Stimulated activated CD4-positive, alpha-beta T cell treated with anti-CD3 and anti-CD28 coated beads, Interleukin-1b, Interleukin-23, amount 100 ng/mL, for 4 hours (primary cell): ENCODE measurements at places on chromosomes 6 and 20.

GRCh38 chr20:14740380-14740779 is 403.0 kb upstream of the FLRT3 start:
- DNase-seq: no peak

- no peak for DNase-seq
These were observed 420.9 kb upstream of the PLCB4 start for GRCh38 chr20:8647961-8648441.

DNA sequence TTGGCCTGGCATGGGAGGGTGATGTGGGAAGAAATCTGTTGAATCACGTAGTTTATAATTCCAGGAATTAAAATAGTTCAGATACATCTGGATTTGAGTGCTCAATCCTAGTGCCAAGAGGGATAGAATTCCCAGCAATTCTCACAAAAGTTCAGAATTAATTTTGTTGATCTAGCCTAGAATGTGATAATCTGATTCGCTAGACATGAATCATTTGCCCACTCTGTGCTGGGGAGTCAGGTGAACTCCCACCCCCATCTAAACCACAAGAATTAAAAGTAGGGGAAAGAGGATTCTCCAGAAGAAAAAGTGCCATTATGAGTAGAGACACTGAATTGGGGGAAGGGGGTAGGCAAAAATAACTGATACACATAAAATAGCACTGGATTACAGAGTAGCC is 85.0 kb downstream of the LIN28B start:
- DNase-seq: no peak

- no peak for DNase-seq
These were observed 83.7 kb downstream of the CHMP4B start for GRCh38 chr20:33894798-33895197.

DNA sequence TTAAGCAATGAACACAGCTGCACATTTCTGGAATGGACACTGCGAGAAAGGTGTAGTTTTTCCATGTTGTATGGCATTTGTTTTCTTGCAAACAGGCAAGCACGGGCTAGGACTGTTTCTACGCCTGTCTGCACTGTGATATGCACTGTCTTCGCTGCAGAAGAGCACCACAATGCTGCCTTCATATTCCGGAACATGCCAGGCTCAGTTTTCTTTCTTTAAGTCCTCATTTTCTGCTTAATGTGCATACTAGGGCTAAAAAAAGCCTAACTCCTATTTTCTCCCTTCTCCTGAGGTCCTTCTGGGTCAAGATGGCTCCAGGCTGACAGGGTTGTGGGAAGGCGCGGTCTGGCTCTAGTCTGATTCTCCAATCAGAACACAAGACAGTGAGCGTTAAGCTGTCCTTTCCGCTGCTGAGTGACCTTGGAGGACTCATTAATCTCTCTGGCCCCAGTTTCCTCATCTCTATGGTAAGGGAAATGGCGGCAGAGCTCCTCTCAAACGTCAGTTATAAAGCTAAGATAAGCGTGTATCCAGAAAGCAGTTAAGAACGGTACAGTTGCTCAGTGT is 379.9 kb downstream of the C6orf118 start:
- no peak for DNase-seq

- DNase-seq: no peak
These were observed 56.9 kb downstream of the BMP5 start for GRCh38 chr6:55818482-55818881.

DNA sequence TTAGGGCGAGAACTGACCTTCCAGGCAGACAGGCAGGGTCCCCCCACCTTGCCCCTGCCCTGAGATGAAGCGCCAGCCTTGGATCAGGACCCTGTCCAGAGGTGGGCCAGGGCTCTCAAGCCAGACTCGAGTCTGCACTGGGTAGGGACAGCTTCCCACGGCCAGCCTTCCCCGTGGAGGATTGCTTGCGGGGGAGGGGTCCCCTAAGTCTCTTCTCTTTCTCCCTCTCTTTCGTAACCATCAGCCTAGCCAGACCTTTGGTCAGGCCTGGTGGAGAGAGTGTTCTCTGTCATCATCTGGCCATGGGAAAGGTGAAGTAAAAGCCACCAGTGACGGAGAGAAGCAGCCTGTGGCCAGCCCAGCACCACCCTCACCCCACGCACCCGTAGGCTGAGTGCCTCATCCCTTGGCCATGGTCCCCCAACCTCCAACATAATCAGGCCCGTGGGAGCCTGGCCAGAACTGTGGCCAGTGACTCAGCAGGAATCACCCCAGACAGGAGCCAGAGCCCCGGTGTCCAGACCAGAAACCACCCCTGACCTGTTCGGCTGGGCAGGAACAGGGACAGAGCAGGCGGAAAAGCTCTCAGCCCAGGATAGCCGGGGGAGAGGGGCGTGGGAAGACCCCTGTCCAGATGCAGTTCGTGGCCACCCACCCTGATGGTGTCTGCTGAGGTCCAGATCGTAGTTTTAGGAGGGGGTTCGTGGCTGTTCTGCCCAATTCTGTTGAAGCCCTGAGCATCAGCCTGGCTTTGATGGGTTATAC is 47.1 kb downstream of the SNAI1 start:
- DNase-seq: no peak

DNA sequence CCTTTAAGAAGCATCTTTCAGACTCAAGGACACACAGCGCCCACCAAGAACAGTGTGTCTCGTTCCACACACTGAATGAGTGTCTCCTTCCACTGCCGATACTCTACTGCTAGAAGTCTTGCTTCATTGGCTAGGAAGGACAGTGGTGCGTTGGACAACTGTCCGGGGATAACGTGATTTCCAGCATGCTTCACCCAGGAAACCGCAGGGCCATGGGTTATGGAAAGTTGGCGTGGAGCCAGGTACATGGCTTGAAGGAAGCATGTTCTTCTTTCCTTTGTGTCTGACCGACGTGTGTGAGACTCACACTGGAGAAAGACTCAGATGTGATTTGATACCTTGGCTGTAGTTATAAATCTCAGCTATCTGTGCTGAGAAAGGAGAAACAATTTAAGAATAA is 73.2 kb downstream of the SMOC2 start:
- no peak for DNase-seq

DNA sequence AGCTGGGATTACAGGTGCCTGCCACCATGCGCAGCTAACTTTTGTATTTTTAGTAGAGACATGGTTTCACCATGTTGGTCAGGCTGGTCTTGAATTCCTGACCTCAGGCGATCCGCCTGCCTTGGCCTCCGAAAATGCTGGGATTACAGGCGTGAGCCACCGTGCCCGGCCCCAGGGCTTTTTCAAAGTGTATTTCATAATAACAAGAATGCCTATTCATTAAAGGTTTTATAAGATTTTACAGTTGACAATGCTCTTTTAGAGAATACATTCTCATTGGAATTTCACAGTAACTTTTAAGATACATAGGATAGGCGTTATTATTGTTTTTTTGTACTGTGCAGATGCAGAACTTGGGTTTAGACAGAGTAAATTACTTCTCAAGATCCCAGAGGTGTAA is 52.6 kb upstream of the PTPRK start:
- no peak for DNase-seq

DNA sequence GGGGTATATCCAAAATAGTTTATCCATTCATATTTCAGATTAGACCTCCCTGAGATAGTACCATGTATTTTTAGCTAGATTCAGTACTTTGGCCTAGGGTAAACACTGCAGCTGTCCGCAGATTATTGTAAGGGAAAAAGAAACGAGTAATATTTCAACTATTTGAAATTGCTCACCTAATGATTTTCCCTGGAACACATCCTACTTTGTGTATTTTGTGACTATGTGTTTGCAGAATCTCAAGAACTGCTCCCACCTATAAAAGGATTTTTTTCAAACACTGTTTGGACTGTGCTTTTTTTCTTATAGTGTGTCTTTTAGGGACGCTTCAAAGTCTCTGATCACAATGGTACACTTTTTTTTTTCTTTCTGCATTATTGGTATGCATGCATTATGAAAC is 42.3 kb downstream of the RGS17 start:
- DNase-seq: no peak

GRCh38 chr6:70551566-70551965 is 15.2 kb upstream of the SDHAF4 start:
- no peak for DNase-seq

DNA sequence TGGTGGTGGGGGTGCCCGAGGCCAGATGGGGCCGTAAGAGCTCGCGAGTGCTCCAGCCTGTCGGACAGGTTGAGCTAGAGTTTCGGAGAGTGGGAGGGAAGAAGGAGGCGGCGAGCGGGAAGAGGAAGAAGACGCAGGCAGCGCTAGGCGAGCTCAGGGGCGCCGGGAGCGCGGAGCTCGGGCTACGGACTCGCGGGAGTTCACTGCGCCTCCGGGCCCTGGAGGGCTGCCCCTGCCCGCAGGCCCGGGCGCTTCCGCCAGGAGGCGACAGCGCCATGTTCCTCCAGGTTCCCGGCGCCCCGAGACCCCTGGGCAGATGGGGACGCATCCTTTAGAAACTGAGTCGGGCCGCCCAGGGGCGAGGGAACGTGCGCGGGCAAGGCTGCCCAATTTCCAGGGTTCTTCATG is 984 bp downstream of the TFAP2C start:
- no peak for DNase-seq

DNA sequence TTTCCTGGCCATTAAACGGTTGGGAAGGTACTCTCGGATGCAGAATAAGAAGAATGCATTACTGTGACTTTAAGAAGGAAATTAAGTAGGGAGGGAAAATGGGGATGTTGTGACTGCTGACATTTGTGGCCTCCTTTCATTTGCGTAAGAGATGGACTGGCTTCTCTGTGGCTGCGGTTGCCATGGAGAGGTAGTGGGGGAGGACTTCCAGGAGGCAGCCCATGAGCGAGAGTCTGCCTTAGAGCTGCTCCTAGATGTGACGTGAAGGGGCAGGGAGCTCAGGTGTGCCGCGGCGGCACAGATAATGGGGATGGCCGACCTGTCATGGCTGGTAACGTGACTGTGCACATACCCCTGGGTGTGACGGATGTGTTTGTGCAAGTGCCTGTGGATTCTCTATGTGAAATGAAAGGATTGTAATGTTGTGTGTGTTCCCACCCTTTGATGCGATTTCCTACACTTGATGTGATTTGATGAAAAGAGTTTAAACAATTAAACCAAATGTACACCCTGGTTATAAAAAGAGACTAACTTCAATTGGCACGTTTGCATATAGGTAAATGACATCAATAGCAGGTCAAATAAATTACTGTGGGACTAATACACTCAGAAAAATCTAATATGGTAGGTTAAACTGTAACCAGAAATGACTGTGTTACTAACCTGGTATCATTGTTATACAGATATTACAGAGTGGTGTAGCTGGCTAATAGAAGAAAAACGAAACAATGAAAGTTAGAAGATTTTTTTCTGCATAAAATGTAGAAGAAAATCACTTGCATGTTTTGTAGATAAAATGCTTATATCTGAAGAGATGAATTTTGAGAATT is 48.9 kb downstream of the HIVEP1 start:
- DNase-seq: peak; percentile 35

GRCh38 chr20:50298554-50299324 is 108.1 kb downstream of the CEBPB start:
- no peak for DNase-seq

GRCh38 chr20:49624317-49624716 is 56.4 kb upstream of the PTGIS start:
- DNase-seq: no peak

- no peak for DNase-seq
These were observed 259.8 kb upstream of the FLRT3 start for GRCh38 chr20:14597206-14597715.

DNA sequence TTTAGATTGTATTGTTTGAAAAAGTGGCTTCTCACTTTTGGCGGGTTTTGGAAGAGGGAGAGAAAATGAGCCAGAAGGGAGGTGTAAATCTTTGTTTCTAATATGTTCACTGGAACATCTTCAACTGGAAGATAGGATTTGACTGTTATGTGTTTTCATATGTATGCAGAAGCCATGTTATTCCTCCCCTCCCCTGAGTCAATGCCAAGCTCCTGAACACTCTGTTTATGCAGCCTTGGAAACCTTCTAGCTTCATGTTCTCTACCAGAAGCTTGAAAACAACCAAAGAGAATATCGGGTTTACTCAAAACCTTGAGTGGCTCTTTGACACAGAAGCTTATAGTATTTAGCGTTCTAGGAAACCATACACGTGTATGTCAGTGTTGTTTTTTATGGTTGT is 279.1 kb downstream of the PRL start:
- no peak for DNase-seq

DNA sequence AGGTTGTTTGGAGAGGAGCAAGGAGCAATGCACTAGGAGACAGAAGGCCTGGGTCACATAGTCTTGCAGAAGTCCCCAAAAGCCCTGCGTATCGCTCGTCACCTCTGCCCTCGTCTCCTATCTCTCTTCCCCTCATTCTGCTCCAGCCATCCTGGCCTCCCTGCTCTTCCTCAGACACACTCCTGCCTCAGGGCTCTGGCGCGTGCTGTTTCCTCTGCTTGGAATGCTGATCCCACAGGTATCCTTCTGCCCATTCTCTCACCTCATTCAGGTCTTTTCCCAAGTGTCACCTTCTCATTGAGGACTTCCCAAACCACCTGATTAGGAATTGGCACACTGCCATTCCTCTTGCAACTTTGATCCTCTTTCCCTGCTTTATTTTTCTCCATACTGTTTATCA is 9.0 kb upstream of the SLC2A10 start:
- no peak for DNase-seq

GRCh38 chr6:109296452-109296851 is 85.8 kb downstream of the CD164 start:
- DNase-seq: no peak

DNA sequence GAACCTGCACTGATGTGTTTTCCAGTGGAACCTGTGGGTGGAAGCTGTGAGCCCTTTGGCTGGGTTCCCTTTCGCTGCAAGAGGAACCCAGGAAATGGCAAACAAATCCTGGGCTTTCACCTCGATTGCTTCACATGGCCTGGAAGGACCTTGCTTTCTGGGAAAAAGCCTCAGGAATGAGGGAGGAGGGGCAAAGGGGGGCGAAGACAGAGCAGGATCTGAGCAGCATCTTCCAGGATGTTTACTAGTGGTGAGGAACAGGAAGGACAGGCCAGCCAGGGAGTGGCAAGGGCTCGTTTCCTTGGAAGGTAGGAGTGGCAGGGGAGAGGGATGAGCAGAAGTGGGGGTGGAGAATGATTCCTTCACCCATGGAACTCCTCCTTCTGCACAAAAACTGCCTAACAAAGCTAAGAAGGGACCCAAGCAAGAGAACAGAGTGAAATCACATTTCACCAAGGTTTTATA is 5.9 kb downstream of the SLC2A10 start:
- no peak for DNase-seq

DNA sequence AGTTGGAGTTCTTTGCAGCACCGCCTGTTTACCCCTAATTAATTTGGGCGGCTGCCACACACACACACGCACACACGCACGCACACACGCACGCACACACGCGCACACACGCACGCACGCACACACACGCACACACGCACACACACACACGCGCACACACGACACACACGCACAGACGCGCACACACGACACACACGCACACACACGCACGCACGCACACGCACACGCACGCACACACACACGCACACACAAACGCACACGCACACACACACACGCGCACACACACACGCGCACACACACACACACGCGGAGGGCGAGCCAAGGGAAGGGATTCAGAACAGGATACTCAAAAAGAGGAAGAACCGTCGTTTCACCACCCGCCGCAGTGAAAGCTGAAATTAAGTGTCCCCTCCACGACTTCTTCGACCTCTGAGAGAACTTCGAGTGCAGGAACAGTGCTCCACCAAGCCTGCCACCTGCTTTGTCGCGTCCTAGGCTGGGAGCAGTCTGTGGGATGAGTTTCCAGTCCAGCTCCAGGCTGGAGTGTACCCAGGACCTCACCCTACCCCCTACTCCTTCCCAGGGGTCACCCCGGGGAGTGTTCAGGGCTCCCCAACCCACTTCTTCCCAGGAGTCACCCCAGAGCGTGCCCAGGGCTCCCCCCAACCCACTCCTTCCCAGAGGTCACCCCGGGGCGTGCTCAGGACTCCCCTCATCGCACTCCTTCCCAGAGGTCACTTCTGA is 1.1 kb downstream of the RNASET2 start:
- DNase-seq: no peak

- no peak for DNase-seq
These were observed 90.0 kb upstream of the IFNGR1 start for GRCh38 chr6:137309078-137309762.
